ENCODE measurements at places on chromosomes 3 and 15.

DNA sequence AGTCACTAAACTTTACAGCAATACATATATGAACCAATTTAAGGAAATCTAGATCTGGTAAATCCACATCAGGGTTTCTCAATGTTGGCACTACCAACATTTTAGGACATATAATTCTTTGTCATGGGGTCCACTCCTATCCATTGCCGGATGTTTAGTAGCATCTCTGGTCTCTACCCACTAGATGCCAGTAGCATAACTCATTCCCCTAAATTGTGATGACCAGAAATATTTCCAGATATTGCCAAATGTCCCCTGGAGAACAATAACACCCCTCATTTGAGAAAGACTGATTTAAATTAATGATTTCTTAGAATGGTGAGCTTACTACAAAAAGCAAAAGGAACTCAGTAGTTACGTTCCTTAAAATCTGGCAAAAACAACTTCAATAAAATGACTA, 23.1 kb upstream of the ANKRD28 start:
- DNase-seq: no peak

DNA sequence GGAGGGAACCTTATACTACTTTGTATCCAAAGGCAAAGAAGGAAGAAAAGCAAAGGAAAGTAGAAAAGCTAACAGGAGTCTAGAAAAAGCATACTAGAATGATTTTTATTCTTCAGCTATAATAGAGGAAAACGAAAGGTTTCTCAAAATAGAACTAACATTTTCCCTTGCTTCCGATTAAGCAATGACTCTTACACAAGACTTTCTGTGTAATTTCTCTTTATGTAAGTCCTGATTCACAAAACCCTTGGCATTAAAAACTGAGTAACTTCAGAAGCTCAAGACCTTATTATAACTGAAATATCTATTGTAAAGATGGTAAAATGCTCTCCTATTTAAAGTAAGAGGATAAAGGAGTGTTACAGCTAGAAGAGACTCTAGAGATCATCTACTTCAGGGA, 97.4 kb downstream of the DTWD1 start:
- DNase-seq: no peak

- no peak for DNase-seq
These were observed 67.5 kb upstream of the CACNA1D start for GRCh38 chr3:53426918-53427317.

DNA sequence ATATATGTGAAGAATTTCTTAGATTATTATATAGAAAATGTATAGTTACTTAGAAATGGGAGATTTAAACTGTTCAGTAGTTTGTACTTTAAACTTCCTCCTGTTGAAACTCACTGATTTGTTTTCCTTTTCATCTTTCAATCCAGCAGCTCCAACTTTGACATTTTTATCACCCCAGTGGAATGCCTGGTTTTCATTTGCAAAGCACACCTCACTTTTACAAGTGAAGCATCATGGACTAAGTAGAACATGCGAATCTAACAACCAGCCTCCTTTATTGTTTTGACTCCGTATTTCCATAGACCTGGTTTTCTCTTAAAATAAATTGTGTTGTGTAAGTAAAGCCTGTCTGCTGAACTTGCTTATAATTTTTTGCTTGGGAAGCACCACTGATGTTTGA, 97.8 kb upstream of the ROBO2 start:
- DNase-seq: no peak

GRCh38 chr3:39254806-39255449, 24.9 kb downstream of the CX3CR1 start:
- no peak for DNase-seq

DNA sequence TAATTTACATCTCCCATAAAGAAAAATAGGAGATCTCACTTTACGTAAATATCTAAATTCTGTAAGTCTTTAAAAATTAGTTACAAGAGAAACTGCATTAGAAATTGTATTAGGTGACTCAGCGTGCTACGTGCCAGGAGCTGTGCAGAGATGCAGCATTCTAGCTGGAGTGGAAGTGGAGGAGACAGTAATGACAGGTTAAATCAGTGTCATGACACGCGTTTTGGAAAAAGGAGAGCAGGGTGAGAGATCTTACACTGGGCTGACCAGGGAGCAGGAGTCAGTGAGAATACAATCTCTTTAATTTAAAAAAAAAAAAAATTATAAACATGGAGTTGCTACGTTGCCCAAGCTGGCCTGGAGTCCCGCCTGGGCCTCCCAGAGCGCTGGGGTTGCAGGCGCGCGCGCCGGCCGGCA, 635 bp downstream of the TUBGCP5 start:
- no peak for DNase-seq

DNA sequence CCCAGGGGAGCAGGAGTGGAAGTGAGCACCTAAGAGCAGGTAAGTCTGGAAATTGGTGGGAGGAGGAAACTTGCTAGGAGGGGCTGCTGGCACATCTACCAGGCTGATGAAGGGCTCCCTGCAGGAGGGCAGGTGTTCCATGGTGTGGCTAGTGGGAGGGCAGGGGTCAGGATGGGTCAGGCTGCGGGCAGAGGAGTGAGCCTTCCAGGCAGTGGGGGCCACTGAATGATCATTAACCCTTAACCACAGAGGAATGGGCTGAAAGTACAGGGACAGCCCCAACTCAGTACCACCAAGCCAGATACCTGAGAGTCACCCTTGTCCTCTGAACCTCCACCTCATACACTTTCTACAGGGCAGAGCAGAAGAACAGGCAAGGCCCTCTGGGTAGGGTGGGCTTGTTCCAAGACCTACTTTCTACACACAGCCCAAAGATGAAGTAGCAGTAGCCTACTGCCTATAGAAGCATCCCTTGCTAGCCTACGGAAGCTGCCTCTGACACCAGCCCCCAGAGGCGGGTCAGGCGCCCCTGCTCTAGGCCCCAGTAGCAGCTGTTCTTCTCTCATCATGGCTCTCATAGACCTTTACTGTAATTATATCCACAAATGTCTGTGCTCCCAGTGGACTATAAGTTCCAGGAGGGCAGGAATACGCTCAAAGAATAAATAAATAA, 4.6 kb downstream of the RAB6B start:
- no peak for DNase-seq

- no peak for DNase-seq
These were observed 44.7 kb downstream of the CD200 start for GRCh38 chr3:112377568-112378071.

Data from activated CD4-positive, CD25-positive, alpha-beta regulatory T cell treated with anti-CD3 and anti-CD28 coated beads, Interleukin-2, amount 50 U/mL, for 72 hours (primary cell).